CD4-positive, alpha-beta T cell treated with Interleukin-21 for 1 hour (primary cell): ENCODE measurements at places on chromosomes 1 and 21.

GRCh38 chr1:12565966-12566352, 52.1 kb downstream of the DHRS3 start:
- DNase-seq: no peak

DNA sequence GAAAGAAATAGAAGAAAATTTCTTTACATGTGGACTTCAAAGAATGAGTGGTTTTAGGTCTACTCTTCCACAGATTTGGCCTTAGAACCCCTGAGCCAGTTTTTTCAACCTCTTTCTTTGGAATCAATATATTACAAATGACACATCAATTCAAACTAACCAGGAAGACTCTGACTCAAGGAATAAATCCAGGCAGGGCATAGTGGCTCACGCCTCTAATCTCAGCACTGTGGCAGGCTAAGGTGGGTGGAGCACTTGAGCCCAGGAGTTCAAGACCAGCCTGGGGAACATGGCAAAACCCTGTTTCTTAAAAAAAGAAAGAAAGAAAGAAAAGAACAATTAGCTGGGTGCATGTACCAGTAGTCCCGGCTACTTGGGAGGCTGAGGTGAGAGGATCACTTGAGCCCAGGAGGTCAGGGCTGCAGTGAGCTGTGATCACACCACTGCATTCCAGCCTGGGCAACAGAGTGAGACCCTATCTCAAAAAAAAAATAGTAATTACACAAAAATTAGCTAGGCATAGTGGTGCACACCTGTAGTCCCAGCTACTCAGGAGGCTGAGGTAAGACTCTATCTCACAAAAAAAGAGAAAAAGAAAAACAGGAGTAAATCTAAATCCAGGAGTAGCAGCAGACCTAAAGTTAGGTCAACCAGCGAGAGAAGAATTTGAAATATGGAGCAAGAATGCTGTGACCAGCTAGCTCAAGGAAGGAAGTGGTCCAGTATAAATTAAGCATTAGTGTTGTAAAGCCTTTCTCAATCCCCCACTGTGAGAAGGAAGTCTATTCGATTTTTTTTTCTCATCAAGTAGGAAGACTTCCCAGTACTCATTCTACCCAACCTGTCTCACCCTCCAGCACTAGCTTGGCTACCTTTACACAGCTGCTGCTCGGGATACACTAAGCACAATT, 1.9 kb downstream of the SORT1 start:
- DNase-seq: no peak

GRCh38 chr21:35503671-35504070, 454.6 kb upstream of the RUNX1 start:
- peak; percentile 17 for DNase-seq

- no peak for DNase-seq
Measured at GRCh38 chr1:53553734-53554509, 94.7 kb downstream of the DMRTB1 start.

- no peak for DNase-seq
Measured at GRCh38 chr1:174000371-174000770, 21.8 kb downstream of the RC3H1 start.

DNA sequence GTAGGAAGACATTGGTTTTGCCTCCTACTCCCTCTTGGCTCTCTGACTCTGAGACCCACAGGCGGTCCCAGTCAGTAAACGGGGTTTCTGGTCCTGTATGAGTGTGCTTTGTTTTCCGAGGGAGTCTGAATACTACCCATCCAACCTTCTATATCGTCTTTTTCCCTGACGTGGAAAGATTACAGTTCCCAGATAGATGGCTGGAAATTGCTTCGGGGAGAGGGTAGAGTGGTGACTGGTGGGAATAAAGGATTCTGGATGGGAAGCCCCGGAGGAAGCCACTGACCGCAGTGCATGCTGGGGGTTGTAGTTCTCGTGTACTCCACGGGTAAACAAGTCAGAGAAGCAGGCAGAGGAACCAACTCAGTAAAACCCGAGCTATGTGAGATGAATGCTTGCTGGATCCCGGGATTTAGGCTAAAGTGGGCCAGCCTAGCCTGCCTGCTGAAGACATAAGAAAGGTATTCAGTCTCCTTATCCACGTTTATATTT, 66.2 kb upstream of the IRF2BP2 start:
- DNase-seq: peak; percentile 58

DNA sequence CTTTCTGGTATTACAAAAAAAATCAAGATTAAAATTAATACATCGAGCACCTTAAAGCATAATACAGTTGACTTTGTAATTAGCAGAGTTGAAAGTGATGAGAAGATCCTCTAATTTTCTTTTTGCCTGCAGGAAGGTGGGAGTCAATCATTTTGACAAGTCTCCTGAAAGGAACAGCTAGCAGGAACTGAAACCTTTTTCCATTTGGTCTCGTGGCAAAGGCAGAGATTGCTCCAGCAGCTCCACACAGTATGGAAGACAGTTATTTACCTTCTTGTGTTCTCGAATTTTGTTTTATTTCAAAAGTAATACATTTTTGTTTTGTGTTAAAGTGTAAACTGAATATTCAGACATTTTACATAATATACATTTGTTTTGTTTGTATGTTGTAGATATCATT, 7.7 kb downstream of the S100PBP start:
- DNase-seq: no peak

DNA sequence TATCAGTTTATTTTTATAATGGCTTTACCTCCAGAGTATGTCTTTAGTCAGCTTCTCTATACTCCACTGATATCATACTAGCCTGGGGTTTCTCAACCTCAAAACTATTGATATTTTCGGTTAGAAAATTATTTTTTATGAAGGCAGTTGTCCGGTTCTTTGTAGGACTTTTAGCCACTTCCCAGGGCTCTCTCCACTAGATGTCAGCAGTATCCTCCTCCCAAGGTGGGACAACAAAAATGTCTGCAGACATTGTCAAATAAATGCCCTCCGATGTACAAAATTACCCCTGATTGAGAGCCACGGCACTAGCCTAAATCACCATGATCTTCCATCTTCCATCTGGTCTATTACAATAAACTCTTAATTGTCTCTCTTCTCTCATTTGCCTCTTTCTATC, 4.1 kb upstream of the GRIK1 start:
- DNase-seq: no peak

DNA sequence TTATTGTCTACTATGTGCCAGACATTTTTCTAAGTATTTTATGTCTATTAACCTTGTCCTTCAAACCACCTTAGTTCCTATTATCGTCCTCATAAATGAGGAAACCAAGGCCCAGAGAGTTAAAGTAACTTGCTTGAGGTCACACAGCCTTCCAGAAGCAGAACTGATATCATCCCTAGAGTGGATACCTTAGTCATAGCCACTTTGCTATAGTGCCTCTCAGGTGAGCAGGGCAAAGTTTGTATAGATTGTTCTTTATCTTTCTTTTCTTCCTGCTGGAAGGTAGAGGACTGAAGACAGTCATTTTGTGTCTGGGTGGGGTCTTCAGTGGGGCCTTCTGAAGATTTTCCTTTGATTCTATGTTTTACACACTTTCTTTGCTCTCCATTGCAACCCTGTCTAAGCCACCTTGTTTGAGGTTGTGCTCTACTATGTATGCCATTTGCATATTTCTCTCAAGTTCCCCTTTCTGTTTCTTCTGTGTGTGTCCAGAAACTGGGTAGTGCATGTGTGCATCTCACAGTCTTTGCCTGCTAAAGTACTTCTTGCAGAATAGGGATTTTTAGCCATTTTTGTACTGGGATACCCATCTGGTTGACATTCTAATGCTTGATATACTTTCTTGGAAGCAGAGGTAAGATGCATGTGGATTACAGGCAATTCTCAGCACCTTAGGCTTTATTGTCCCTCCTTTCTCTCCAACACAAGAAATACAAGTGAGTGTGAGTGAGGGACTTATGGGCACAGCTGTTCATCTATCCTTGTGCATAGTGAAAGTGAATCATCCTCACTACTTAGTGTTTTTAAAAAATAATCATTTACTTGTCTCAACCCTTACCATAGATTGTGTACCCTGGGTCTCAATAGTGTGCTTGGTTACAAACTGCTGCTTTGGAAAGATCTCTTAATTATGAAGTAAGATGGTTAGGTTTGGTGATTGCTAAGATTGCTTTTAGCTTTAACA, 207.6 kb upstream of the HMCN1 start:
- DNase-seq: no peak
